ENCODE measurements at places on chromosomes 16 and 17.

DNA sequence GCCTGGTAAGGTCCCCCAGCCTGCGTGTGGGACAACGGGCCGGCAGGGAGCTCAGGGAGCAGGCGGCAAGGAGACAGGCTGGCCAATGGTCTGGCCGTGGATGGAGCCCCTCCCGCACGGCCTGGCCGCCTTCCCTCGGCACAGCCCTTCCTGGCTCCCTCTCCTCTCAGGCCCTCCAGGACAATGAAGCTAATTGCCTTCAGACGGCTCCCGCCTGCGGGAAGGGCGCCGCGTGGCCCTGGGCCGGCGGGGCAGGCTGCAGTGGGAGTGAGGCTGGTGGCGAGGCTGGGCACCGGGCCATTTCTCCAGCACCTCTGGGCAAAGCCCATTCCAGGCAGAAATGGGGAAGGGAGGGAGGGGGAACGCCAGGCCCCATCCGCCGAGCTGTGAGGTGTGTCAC is 50.9 kb downstream of the ENGASE start:
- no peak for DNase-seq

DNA sequence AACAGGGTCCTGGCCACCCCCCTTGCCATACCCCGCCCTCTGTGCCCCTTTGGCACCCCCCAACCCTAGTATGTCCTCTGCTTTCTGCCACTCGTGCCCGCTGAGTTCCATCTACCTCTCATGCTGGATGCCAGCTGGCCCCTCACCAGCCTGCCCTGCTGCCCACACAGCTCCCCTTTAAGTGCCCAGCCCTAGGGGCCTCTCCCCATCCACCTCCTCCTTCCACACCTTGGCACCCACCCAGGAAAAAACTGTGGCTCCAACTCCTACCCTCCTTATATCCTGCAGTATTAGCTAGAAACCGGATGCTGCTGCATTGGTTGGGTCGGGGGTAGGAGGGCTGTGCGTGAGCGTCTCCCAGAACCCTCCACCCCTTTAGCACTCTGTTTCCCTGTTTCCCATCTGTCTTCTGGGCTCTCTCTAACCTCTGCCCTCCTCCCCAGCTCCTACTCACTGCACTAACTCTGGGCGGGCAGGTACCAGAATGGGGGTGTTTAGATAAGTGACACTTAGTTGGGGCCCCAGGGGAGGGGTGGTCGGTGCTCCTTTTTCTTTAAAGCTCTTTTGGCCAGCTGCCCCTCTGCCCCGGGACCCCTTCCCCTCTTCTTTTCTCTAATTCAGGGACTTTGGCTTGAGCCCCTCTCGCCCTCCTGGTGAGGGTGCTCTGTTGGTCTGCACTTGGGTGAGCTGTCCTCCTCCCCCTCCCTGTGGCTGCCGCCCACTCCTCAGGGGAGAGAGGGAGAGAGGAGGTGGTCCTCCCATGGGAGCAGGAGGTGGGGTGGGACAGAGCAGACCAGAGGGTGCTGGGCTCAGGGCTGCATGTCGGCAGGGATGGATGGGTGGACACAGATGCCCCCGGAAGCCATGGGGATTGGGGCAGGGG is 9.9 kb downstream of the NR1D1 start:
- DNase-seq = no peak

- no peak for DNase-seq
Observed at GRCh38 chr16:85350146-85350728, 238.0 kb upstream of the CIBAR2 start.

DNA sequence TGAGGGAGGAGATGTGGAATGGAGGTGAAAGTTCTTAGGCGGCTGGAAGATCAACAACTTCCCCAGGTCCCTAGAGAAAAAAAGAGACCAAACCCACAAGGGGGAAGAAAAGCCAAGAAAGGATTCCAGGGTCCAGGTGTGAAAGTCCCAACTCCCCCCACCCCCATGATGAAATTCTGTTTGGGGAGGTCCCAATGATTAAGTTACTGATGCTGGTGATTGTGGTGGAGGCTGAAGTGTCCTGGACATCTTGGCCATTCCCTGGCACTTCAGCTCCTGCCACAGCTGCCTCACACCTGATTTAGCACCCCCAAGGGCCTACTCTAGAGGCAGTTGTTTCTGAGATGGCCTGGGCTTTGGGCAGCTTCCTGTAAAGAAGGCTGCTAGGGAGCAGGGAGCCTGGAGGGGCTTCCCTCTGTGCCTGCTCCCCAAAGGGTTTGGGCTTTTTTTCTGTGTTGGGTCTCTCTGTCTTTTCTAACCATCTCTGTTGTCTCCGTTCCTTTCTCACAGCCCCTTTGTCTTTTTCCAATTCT is 13.1 kb downstream of the HOXB4 start:
- no peak for DNase-seq

GRCh38 chr17:65181237-65182061 is 44.3 kb downstream of the RGS9 start:
- no peak for DNase-seq

DNA sequence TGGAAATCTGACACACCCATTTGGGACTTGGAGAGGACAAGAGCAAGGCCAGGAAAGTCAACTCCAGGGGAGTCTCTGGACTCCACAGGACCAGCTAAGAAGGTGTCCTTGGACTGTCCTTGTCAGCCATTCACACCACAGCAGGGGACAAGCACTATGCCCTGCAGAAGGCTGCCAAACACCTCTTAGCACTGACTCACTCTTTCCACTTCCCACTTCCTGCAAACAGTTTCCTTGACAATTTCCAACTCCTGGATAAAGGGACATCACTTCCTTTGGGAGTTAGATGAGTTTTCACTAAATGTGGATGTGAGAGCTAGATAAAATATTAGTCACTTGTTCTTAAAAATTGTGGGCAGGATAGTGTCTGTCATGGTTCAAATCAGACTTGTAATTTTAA is 37.8 kb upstream of the BCAR1 start:
- DNase-seq = no peak

DNA sequence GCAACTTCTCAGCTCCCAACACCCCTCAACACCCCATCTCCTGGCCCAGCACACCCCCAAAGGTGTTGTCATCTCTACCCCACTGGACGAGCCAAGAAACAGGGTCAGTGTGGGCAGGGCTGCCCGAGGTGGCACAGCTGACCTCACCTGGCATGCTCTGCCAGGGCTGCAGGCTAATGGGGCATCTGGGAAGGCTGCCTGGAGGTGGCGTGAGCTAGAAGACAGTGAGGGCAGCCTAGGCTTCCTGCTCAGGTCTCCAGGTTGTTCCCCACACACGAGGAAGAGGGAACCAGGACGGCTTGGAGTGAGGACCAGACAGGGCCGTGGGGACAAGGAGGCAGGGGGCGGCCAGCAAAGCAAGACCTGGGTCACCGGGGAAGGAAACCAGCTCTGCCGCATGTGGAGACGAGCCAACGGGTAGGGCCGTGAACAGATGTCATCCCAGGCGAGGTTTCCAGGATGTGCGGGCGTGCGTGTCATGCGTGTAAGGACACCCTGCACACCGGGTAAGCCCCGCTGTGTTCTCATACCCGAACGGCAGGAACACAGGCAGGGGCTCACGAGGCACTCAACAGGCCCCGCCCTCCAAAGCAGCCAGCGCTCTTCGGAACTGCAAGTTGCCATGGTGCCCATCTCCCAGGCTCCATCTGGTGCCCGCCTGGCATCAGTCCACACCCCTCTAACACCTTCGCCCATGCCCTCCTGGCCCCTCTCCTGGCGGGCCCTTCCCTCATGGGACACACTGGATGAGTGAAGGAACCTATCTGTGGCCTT is 29.6 kb upstream of the PVALEF start:
- DNase-seq = no peak

- DNase-seq = peak; percentile 8
Observed at GRCh38 chr17:41835800-41836549, at the start of gene NT5C3B. NT5C3B (minus strand) TSS chr17:41836232; CDS start chr17:41836193, 39 bp downstream.

GRCh38 chr16:78099271-78100111 is at the start of gene WWOX:
WWOX (plus strand) TSS chr16:78099654.
- DNase-seq = peak; percentile 91

DNA sequence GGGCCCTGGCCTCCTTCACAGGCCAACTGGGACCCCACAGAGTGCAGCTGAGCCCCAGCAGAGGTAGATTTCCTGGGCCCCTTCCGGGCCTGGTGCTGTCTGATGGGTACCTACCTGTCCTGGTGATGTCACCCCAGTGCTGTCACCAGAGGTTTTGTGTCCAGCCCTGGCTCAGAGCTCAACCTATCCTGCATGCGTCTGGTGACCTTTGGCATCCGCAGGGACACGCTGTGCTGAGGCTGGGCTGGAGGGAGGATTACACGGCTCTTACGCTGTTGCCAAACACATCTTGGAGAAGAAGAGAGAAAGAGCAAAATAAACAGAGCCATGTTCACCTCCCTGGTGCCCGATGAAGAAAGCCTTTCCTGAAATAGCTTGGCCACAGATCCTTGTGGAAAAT is 70.6 kb upstream of the MED9 start:
- DNase-seq = no peak

- DNase-seq = no peak
Observed at GRCh38 chr16:11533588-11533987, 53.1 kb downstream of the LITAF start.

GRCh38 chr16:48136547-48137360 is 19.0 kb downstream of the ABCC12 start:
- DNase-seq = no peak

- DNase-seq = no peak
Observed at GRCh38 chr17:42283241-42284023, 4.9 kb upstream of the STAT5A start.

DNA sequence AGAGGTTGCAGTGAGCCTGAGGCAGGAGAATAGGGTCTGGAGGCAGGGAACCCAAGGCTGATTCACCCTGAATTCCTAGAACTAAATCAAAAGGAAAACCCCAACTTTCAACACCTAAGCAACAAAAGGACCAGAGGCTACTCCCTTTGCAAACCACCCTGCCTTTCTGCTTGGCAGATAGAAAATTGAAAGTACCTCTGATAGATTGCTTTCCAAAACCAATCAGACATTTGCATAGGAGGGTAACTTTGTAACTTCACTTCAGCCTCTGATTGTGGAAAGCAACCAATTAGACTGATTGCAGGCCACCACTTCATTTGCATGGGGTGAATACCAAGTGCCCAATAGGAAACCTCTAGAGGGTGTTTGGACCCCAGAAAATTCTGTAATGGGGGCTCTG is 10.9 kb upstream of the TMEM98 start:
- DNase-seq = no peak

DNA sequence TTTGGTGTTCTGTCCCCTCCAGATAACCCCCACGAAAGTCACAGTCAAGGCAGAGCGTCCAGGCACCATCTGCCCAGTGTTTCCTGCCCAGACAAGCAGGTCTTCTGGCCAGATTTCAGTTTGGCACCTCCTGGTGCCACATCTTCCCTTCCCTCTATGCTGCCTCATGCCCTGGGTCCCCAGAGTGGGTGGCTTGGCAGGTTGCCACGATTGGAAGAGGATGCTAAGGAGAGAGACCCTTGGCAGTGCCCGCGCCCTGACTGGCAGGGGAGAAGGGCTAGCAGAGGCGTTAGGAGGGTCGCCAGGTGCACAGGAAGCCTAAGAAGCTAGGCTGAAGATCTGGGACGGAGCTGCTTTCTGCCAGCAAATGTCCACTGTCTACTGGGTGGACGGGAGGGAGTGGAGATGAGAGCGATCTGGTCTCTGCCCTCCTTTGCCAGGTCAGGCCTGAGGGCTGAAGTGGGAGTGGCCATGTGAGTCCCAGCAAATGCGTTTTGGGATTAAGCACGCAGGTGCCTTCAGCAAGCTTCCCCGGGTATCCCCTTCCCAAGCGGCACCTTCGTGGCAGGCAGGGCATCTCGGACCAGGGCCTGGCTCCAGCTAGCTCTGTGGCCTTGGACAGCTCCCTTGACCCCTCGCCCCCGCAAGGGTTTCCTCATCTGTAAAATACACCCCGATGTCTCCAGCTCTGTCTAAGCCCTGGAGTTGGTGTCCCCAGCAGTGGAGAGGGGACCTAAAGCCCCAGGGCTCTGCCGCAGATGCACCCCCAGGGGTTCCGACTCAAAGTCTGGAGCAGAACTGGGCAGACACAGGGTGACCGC is 13.4 kb upstream of the CD300A start:
- no peak for DNase-seq

GRCh38 chr17:82081966-82082365 is 16.1 kb downstream of the FASN start:
- DNase-seq = no peak

DNA sequence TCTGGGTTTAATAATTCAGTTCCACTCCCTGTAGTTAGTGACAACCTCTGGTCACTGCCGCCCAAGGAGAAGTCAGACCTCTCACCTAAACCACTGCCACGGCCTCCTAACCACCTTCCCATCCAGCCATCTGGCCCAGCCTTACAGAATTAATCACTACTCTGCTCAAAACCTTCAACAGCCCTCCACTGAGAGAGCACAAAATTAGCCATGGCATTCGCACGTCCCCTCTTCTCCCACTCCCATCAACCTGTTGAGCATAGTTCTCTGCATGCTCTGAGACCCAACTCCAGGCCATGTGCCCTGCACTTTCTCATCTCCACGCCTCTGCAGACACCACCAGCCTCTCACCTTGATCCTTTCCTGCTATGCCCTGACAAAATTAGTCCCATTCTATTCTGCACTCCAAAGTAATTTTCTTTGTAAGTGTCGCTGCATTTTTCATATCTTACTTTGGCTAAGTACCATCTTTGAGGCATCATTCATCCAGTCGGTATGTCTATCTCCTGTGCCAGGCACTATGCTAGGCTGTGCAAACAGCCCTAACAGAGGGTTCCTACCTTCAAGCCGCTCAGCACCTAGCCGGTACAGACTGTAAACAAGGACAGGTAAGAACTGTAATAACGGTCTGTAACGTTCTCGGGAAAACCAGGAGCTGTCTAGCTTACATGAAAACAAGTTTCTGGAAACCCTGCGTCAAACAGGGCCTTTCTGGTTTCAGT is 963 bp downstream of the COPRS start:
- no peak for DNase-seq

DNA sequence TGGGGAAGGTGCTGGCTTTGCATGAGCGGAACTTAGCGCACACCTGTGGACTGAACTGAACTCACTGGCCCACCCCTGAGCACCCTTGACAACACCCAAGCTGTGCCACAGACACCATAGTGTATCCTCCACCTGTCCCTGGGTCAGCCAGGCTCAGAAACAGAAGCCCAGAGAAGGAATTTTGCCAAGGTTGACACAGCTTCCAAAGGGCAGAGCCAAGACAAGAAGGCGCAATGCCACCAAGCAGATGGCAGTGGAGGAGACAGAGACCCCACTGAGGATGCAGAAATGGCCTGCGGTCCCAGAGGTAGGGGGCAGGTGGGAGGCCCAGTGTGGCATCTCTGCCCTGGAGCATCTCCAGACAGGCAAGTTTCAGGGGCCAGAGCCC is 169.0 kb downstream of the ENGASE start:
- DNase-seq = no peak

- no peak for DNase-seq
Observed at GRCh38 chr16:56613706-56614105, 5.3 kb downstream of the MT2A start.

DNA sequence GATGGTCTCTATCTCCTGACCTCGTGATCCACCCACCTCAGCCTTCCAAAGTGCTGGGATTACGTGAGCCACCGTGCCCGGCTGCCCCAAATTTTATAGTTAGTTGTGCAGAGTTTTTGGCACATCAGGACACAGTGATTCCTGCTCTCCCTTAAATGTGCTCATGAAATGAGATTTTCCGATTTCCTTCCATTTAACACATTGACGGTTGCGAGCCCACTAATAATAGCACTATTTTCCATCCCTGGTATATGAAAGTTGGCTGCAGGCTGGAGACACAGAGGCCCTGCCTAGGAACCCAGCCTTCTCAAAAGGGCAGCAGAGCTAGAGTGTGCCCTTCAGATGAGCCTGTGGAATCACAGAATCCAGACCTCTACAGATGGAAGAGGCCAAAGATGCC is 17.4 kb upstream of the MYH10 start:
- no peak for DNase-seq

Measured in stimulated activated CD4-positive, alpha-beta T cell treated with anti-CD3 and anti-CD28 coated beads, Interleukin-15, amount 100 ng/mL, for 1 hour (primary cell).